ENCODE measurements at places on chromosomes 7 and 10. TPM values are rescaled to one million over a fixed set of nuclear protein-coding genes. Genes with fewer than 3 reads are reported as not detected.

DNA sequence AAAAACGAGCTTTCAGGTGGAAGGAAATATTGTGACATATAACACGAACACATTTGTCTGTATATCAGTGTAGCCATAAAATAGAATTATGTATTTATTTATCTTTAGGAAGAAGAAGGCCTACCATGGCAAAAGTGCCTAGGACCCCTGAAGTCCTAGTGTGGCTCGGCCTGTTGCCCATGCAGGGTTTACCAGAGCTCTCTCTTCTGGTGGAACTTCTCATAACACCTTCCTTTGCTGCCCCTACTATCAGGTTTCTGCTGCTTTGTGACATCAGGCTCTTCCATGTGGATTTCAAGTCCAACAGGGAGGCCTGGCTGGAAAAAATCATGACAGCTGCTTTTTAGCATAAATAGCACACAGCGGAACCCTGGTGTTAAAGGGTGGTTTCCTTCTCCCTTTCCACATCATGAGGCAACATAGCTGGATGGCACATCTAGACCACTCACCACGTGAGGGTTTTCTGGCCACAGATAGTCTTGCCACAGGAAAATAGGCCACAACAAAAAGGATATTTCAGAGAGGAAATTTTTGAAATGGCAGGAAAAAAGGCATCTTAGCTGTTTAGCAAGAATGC lies 44.8 kb upstream of the ADO start:
- DNase-seq: no peak

Gene SLIT1
- 0.16 TPM for polyA plus RNA-seq

GRCh38 chr7:1083729-1084657 lies 3.9 kb upstream of the GPER1 start:
- peak; percentile 83 for DNase-seq

GRCh38 chr7:2202361-2202761 lies 30.4 kb downstream of the MAD1L1 start:
- DNase-seq: no peak

Gene ZCCHC24
- 31.3 TPM for polyA plus RNA-seq

- no peak for DNase-seq
These were observed 1224.6 kb upstream of the LRRTM3 start for GRCh38 chr10:65701168-65701776.

- no peak for DNase-seq
These were observed 47.7 kb upstream of the ITGB8 start for GRCh38 chr7:20282959-20283358.

DNA sequence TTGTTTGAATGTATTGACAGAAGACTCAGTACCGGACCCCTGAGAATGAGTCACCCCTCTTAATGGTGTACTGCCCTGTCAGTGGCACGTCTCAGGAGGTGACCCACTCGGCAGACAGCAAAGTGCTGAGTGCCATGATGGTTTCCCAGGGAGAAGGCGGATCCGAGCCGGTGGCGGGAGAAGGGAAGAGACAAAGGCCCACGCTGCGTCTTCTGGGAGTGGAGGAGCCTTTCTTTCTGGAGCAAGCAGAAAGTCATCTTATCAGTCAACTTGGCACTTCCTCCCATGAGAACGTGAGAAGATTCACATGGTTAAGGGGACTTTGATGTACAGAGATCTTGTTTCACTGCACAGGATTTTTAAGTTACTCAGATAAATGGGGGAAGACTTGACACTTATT lies 14.6 kb upstream of the PPP2R2D start:
- no peak for DNase-seq

DNA sequence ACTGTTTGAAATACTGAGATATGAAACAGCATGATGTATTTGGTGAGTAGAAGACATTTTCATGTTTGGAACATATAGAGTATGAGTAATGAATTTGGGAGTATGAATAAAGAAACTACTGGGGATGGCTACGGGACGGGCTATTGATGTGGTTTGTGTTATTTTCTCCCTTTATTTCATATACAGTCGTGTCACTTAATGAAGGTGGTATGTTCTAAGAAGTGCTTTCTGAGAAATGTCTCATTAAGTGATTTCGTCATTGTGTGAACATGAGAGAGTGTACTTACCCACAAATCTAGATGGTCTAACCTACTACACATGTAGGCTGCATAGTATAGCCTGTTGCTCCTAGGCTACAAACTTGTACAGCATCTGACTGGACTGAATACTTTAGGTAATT lies 106.3 kb downstream of the CCNY start:
- no peak for DNase-seq

- DNase-seq: no peak
These were observed 36.4 kb downstream of the IQUB start for GRCh38 chr7:123498031-123498430.

DNA sequence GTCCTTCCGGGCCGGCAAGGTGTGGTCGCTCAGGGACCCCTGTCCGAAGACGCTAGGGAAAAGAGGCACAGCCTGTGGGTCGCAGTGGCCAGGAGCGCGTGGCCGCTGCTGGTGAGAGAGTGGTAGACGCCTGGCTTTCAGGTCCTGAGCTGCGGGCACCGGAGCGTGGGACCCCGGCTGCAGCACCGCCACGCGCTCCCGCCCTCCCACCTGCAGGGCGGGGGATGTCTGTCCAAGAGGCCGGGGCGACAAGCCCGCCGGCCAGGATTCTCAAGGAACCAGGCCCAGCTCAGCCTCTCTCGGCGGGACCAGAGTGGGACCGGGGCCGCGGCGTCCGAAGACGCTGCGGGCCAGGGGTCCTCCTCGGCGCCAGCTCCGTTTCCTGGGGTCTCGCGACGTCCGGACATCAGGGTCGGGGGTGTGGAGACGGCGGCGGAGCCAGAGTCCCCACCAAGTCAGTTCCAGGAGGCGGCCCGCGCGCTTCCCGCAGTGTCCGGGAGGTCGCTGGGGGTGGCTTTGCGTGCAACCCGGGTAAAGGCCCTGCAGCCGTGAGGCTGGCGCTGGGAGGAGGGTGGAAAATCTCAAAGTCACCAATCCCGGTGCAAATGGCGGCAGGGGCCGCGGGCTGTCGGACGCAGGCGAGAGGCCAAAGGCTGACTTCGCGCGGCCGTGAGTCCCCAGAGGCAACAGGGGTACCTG lies 5.5 kb downstream of the ZNF503 start:
- DNase-seq: peak; percentile 67

Gene MRC1
- polyA plus RNA-seq: 4.4 TPM

DNA sequence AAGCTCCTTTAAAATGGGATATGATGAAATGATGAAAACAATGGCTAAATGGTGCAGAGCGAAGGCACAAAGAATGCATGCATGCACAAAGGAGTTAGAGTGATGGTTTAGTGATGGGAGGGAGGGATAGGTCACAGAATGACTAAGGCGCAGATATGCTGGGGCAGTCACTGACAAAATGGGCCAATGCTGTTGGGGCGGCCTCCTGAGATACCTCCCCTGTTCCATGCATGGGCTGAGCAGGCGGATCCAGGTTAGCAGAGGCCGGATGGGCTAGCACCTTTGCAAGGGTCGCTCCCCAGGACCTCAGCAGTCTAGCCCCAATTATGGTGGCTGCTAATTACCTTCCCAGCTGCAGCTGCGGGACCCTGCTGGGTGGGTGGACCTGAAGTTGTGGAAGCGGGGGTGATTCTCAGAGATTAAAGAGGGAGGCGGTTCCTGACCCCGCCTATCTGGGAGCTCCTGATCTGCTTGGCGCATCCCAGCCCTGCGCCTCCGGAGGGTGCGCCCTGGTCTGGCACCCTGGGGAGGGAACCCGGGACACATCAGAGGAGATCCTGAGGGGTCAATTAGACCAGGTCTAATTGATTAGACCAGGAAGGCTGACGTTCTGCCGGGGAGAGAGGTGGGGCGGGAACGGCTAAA lies 175.0 kb downstream of the CYP26A1 start:
- no peak for DNase-seq

Gene SLC39A12
- 0.05 TPM for polyA plus RNA-seq

Gene CACNB2
- 13.1 TPM for polyA plus RNA-seq

DNA sequence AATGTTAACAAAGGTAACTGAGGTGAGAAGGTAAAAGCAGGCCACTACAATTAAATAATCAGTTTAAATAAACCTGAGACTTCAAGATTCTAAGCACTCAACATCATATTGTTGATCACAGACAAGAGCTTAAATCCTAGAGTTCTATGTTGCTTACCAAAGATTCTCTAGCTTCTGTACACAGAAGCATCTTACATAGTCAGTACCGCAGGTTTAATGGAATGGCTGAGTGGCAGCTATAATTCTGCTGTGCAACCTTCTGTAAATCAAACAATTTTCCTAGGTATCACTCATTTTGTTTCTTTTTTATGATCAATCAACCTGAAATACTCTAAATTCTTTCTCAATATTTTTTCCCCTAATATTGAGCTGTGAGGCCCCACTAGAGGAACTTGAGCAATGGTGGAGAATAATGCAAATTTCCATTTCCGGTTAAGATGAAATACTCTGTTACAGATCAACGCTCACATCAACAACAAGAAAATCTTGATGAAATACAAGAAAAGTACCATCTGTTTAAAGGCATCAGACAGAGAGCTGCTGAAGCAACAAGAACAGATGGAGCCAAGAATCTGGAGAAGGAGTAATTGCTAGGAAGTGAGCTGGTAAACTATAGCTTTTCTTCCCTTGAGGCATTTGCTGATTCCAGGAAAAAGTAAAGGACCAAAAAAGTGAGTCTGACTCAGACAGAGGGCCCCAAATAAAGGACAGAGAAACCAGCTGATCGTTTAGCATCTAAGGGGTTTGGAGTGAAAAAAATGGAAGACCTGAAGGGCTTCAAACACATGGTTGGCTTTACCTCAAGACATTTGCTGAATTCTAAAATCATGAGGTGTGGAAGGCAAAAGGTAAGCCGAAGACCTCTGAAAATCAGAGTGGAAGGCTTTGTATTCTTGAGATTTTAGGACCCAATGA lies 22.6 kb downstream of the PNPLA8 start:
- no peak for DNase-seq

GRCh38 chr7:141612861-141613260 lies 61.7 kb downstream of the AGK start:
- no peak for DNase-seq

- DNase-seq: peak; percentile 88
These were observed at the start of gene UBE2D4 for GRCh38 chr7:43925984-43926797. Gene UBE2D4 (plus strand): TSS chr7:43926436. CDS start chr7:43926533, 97 bp downstream.

DNA sequence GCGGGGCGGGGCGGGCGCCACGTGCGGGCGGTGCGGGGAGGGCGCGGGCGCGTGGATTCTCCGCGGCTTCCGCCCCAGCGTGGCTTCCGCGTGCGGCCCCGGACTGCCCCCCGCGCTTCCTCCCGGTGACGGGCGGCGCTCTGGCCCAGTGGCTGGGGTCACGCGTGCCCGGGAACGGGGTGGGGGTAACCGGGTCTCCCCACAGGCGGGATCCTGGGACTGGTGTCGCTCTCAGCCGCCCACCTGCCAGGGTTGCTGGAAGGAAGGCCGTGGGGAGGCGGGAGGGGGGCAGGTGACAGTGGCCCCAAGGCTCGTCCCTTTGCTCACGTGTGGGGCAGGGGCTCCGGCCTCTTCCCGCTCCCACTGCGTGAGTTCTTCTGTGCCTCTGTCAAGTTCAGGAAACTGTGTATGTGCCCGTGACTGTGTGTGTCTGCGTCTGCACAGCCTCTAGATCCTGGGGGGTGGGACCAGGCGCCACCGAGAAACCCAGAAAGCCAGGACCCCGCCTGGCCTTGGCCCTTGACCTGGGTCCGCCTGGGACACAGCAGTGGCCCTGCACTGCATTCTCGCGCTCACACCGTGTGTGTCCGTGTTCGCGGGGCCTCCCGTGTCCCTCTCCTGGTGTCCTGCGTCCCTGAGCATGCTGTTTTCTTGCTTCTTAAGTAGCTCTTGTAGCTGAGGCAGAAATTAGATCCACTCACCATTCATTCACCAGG lies 919 bp downstream of the MAFK start:
- DNase-seq: peak; percentile 77

Gene FBXL15
- polyA plus RNA-seq: 14.4 TPM

- peak; percentile 45 for DNase-seq
These were observed 59.8 kb downstream of the COL13A1 start for GRCh38 chr10:69861251-69862240.

GRCh38 chr10:10235003-10235402 lies 782.7 kb upstream of the CELF2 start:
- DNase-seq: no peak

GRCh38 chr10:124142006-124142739 lies 48.8 kb upstream of the CHST15 start:
- DNase-seq: no peak

GRCh38 chr10:77602913-77603533 lies 34.6 kb downstream of the KCNMA1 start:
- no peak for DNase-seq

Gene TMEM176B
- 114 TPM for polyA plus RNA-seq

DNA sequence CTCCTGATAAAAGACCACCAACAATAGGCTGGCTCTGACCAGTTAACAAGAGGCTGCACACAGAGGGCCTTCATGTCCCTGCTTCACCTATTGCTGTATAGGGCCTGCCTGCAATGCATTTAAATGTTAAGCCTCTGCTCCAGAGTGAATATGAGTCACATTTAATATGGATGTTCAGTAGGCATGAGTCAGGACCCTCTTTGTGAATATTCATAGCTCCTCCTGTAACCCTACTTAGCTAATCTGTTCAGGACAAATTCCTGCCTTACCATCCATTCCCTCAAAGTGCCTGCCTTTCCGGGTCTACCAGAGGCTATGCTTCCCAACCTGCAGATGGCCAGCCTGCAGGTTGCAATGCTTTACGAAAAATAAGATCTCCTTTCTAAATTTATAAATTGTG lies 32.5 kb downstream of the ARHGAP22 start:
- no peak for DNase-seq

DNA sequence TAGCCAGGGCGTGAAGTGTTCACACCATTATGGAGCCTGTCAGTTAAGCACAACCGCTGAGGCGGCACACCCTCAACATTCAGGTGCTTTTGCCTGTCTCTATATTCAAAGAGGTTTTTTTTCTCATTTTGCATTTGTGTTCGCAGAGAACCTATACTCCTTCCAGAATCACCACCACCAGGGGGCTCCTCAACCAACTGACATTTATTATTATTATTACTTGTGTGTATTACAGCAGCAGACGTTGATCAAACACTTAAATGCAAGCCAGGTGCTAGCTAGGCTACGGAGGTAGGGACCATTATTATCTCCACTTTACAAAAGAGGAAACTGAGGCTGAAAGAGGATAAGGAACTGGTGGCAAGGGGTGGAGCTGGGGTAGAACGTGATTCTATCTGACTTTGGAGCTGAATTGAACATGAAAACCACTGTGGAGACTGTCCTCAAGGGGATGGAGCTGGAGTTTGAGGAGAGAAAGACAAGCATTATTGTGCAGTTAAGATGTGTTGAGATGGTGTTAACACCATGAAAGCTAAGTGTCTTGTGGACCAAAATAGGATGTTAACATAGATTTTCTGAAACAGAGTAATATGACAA lies 133.8 kb upstream of the PLXNA4 start:
- DNase-seq: no peak

- DNase-seq: no peak
These were observed 34.8 kb upstream of the MSMB start for GRCh38 chr10:46080886-46081285.

Gene SH2B2
- 0.84 TPM for polyA plus RNA-seq

DNA sequence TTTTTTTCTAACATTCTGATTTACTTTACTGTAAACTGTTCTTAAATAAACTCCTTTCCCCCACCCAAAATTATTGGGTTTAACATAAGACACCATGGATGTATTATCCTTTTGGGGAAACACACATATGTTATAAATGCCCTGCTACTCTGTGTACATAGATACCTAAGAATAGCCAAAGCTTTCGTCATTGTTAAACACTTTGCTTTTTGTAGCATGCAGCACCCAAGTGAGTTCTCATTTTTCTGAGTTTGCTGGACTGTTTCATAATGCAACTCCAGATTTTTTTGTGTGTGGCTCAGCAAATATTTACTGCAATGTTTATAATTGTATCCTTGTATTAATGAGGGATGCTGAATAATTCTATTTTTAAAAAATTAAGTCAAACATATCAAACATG lies 86.9 kb downstream of the VTI1A start:
- no peak for DNase-seq

Gene TWIST1
- polyA plus RNA-seq: 3.6 TPM

Gene C10orf62
- 0.20 TPM for polyA plus RNA-seq
